ENCODE measurements at places on chromosomes 7 and 10.

GRCh38 chr10:51028420-51028819 lies 45.9 kb upstream of the PRKG1 start:
- no peak for DNase-seq

DNA sequence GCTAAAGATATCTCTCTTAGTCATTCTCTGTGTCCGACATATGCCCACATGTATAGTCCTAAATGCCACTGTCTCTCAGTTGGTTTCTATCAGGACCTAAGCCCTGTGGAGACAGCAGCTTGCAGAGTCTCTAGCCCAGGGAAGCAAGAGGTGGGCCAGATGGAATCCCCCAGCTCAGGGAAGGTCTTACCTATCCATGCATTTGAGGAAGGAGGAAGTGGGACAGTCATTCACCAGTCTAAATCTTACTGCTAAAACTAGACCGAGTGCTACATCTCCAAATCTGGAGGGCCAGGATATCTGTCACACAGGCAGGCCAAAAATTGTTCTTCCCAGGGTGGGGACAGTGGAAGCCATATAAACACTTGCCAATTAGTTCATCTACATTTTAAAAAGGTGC lies 26.4 kb upstream of the HERPUD2 start:
- DNase-seq, result no peak

- DNase-seq, result no peak
These were observed 41.4 kb downstream of the AHCYL2 start for GRCh38 chr7:129266181-129266580.

- DNase-seq, result no peak
These were observed 322.9 kb downstream of the PTEN start for GRCh38 chr10:88186335-88186734.

DNA sequence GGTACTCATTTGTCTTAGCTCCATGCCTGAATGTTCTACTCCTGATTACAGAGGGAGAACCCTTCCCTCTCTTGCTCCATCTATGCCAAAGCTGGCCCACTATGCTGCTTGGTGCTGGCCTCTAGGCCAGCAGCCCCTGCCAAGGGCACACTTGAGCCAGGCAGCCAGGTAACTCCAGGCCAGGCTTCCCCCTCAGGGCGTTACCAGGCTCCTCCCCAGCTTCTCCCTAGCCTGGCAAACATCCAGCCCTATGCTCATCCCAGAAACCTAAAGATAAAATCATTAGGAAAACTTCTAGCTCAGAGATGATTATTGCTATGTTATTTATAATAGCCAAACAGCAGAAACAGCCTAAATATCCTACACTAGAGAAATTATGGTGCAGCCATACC lies 103.7 kb downstream of the KCNMA1 start:
- no peak for DNase-seq

GRCh38 chr7:149615690-149616270 lies 118.2 kb upstream of the ZNF746 start:
- no peak for DNase-seq

DNA sequence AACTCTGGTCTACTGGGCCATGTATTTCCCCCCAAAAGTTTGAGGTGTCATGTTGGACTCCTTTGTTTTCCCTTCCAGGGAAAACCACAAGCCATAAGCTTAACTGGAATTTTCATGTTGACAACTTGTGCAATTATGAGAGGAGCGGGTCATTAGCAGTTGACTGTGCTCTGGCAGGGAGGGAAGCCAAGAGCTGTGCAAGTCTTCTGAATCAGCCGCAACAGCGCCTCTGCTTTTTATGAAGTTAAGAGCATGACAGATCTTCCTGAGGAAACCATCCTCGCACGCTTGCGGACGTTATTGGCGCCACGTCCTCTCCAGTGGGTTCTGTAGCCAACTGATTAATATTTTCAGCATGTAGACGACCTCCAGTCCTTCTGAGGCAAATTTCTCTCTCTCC lies 148.7 kb upstream of the MKI67 start:
- DNase-seq, result no peak

DNA sequence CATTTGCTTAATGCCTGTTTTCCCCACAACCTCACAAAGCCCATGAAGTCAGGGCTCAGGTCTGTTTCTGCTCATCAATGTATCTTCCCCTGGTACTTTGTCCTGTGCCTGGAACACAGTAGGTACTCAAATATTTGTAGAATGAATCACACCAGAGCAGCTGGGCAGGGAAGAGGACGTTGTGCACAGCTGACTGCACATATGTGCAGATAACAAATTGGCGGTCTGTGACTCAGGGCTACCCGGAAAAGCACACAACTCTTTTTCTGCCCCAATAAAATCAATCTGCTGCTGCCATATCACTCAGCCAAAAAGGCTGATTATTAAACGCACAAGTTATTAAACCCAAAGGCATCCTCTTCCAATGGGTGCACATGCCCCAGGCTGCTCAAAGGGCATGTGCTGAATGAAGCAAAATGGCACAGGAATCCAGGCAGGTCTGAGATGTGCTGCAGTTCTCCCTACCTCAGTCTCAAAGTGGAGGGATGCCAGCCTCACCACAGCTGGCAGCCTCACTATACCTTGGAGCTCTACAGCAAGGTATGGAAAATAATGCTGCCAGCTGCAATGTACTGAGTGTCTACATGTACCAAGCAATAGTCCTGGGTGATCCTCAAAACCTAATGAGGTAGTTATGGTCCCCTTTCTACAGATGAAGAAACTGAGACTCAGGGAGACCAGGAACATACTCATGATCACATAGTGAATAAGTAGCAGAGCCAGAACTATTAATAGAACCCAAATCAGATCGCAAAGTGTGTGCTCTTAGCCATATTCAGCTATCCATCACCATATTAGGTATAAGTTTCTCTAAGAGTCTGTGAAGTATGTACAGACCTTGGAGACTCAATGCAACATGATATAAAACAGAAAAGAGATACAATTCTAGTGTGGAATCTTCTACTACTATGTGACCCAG lies 43.4 kb downstream of the SORBS1 start:
- DNase-seq, result no peak

DNA sequence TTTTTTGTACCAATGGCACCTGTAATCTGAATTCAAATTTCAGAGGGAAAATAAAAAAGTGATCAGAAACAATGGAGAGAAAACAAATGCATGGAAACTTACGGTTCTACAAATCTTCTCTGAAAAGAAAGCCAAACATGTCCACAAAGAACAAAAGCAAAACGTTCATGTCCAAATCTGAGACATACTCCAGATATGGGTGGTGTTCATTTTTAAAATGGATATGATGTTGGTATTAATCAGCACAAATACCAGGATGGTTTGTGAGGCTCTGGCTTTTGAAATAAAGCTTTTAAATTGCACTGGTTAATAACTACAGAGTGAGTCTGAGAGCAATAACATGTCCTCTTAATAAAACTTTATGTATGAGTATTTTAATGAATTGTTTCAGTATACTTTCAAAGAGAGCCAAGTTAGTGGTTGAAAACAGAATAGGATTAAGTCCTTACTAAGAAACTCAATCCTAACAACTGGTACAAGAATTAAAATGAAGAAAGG lies 366.4 kb downstream of the INHBA start:
- DNase-seq, result no peak

GRCh38 chr7:37730501-37730900 lies 46.9 kb downstream of the GPR141 start:
- DNase-seq, result no peak

DNA sequence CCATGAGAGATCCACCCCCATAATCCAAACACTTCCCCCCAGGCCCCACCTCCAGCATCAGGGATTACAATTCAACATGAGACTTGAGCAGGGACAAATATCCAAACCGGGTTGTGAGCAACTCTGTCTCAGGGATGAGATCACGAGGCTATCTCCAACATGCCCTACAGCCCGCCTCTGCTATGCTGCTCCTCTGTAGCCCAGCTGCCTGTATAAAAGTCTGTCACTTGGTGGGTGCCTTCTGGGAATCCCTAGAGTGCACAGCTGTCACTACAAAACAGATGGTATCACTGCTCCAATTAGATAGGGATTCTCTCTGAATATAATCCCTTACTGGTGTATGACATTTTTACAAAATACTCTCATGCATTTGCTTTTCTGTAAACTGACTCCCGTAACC lies 114.9 kb upstream of the NANOS1 start:
- DNase-seq, result no peak

- no peak for DNase-seq
These were observed 23.6 kb upstream of the CD36 start for GRCh38 chr7:80614851-80615271.

DNA sequence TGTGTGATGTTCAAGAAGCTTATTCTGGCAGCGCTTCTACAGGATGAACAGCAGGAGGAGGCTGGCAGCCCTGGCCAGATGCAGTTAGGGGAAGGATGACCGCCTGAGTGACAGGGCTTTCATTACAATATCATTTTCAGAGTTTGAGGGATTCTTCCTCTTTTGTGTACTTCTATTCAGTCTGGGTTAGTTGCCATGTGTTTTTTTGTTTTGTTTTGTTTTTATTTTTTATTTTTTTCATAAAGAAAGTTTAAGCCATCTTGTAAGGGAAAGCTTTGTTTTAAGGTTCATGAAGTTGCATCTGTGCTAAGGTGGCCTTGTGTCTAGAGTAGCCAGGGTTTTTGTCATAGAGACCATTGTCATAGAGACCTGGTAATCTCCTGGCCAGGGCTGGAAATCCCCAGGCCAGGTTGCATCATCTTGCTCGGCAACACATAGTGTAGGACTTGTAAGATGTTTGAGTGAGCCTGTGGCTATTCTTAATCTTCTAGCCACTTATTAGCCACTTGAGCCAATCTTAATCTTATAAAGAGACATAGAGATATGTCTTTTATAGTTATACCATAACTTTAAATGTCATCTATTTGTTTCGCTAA lies 230.5 kb upstream of the TMEM229A start:
- no peak for DNase-seq

DNA sequence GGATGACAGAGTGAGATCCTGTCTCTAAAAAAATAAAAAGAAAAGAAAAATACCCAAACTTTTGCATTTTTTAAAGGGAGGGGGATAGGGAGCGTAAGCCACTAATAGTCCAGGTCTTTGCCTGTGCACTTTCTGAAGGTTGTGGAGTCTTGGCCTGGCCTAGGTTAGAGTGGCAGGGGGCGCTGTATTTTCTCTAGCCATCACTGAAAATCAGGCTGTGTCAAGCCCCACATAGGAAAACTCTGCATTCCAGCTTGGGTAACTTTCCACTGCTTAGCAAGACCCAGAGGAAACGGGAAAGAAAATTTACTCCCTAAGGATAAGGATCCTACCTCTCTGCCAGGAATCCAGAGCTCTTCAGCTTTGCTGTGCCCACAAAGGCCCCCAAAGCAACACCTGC lies 10.5 kb upstream of the PAX4 start:
- no peak for DNase-seq

GRCh38 chr10:72126184-72126871 lies 38.0 kb upstream of the SPOCK2 start:
- no peak for DNase-seq

- no peak for DNase-seq
These were observed 1005.3 kb upstream of the POT1 start for GRCh38 chr7:125934955-125935354.

GRCh38 chr7:24833549-24833948 lies 76.3 kb upstream of the GSDME start:
- no peak for DNase-seq

DNA sequence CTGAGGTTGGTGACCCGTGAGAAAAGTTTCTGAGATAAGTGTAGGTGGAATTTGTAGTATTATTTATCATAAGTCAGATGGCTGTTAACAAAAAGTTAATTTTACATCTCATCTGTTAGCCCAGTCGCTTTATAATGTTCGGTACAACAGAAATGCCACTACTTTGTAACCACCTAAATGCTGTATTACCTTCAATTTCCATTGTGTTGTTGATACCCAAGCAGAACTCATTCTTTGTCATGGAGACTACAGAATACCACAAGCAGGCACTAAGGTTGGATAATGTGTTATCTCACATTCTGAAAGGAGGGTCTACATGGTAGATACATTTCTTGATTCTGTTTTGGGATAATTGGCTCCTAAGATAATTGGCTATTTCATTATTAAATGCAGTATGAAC lies 249.8 kb upstream of the KAT6B start:
- no peak for DNase-seq

GRCh38 chr10:58359541-58359940 lies 24.7 kb downstream of the UBE2D1 start:
- DNase-seq, result no peak

- DNase-seq, result no peak
These were observed 351.3 kb upstream of the BMPER start for GRCh38 chr7:33554046-33554445.

- DNase-seq, result no peak
These were observed 135.2 kb upstream of the MGMT start for GRCh38 chr10:129331839-129332220.

- DNase-seq, result no peak
These were observed 623.9 kb downstream of the SORCS1 start for GRCh38 chr10:106540645-106541044.

GRCh38 chr10:19785366-19785765 lies 30.9 kb upstream of the PLXDC2 start:
- DNase-seq, result no peak

DNA sequence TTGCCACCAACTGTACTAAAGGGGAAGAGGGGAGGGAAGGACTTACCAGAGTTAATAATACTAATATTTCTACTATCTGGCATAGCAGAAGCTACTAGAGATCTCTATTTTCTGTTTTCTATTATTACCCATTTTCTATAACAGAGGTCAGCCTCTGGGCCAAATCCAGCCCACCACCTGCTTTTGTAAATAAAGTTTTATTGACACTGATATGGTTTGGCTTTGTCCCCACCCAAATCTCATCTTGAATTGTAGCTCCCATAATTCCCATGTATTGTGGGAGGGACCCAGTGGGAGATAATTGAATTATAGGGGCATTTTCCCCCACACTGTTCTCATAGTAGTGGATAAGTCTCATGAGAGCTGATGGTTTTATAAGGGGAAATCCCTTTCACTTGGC lies 45.9 kb upstream of the CUL1 start:
- no peak for DNase-seq

DNA sequence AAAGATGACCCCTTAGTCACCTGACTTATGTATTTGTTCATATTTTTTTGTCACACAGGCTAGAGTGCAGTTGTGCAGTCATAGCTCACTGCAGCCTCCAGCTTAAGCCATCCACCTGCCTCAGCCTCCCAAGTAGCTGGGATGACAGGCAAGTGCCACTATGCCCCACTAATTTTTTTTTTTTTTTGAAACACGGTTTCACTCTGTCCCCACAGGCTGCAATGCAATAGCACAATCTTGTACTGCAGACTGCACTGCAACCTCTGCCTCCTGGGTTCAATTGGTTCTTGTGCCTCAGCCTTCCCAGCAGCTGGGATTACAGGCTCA lies 1.8 kb downstream of the MBLAC1 start:
- no peak for DNase-seq

- DNase-seq, result no peak
These were observed 108.1 kb downstream of the GPR26 start for GRCh38 chr10:123774132-123774742.

DNA sequence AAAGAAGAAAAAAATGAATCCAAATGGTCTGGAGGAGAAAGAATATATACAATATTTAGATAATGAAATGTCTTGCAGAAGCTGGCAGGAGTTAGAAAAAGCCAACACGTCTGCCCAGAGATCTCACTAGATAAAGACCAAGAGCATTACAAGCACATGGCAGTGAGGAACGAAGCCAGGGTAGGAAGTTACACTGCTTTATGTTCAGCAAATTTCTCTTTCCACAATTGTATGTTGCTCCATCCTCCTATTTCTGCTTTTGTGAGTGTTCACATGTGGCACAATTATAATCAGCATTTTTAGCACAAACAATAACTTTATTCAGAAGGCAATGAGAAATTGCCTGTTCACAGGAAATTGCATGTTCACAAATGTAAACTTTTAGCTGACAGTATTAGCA lies 53.7 kb downstream of the LRRC17 start:
- no peak for DNase-seq

Measured in stimulated activated CD4-positive, alpha-beta T cell treated with anti-CD3 and anti-CD28 coated beads, Interleukin-15, amount 100 ng/mL, for 48 hours (primary cell).